IPS DF 6.9 (cell line): ENCODE measurements at places on chromosomes 16 and 17.

- peaks cover 77% of the 10 kb centered on the region for H3K27me3 ChIP-seq
- H3K36me3 ChIP-seq: no peaks in the 10 kb centered on the region; the same call in 1 of the 2 replicates
- H3K4me1 ChIP-seq: peaks cover 7% of the 10 kb centered on the region
- H3K27ac ChIP-seq: no peak overlapping the region
- peak overlapping the region; percentile 45; the same call in 1 of the 2 replicates for H3K4me3 ChIP-seq
- no peak for DNase-seq
These were observed 633 bp upstream of the NOL3 start for GRCh38 chr16:67169642-67170167.

DNA sequence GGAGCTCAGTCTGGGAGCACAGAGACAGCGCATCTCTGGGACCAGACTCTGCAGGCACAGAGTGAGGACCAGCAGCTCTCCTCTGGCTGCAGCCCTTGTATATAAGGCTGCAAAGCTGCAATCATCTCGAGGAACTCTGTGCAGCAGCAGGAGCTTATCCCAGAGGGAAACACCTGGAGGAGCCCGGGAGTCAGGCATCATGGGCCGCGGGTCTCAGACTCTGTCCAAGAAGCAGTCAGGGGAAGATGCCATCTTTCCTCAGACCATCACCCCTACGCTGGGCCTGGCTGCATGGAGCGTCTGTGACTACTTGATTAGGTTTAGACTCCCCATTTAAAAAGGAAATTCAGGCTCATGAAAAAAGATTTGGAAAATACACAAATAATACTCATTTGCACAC is 122.0 kb downstream of the IRF8 start:
- H3K27me3 ChIP-seq: no peaks in the 10 kb centered on the region
- no peaks in the 10 kb centered on the region for H3K4me1 ChIP-seq
- no peak for DNase-seq
- H3K4me3 ChIP-seq: no peak overlapping the region

GRCh38 chr16:78116946-78117345 is 17.5 kb downstream of the WWOX start:
- DNase-seq: no peak
- no peaks in the 10 kb centered on the region for H3K36me3 ChIP-seq

- H3K27me3 ChIP-seq: no peaks in the 10 kb centered on the region
- H3K36me3 ChIP-seq: no peaks in the 10 kb centered on the region
- DNase-seq: no peak
- H3K4me1 ChIP-seq: no peaks in the 10 kb centered on the region
- no peak overlapping the region for H3K4me3 ChIP-seq
These were observed 12.0 kb upstream of the SRSF1 start for GRCh38 chr17:58019039-58019438.

DNA sequence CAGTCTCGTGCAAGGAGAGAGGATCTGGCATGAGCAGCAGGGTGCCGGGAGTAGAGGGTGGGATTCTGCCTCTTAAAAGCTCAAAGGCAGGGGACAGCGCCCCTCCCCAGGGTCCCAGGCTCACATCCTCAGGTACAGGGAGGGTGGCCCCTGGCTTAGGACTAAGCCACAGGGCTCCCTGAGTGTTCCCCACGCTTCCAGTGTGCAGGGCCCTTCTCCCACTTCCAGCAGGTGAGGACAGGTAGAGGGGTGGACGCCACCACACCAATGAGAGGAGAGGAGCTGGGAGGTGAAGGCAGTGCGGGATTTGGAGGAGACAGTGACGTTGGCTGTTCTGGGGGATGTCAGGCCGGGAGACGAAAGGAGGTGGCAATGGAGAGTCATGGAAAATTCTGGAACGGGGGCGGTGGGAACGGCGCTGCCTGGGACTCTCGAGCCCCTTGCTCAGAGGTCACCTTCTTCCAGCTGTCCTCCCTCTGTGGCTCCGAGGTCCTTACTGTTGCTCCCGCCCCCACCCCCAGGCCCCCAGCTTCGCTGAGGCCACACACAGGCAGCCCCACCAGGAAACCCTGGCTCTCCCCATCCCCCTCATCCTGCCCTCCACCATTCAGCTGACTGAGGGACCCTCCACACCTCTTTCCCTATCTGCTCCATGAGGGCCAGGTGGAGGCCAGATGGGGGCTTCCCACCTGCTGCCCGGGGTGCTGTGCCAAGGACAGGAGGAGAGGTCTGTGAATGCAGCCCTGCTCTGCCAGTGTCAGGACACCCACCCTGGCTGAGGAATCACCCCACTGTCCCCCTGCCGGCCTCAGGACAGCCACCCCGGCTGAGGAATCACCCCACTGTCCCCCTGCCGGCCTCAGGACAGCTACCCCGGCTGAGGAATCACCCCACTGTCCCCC is 57.7 kb upstream of the ACSF3 start:
- H3K4me1 ChIP-seq: peaks cover 3% of the 10 kb centered on the region; the same call in 1 of the 2 replicates
- no peak overlapping the region for H3K4me3 ChIP-seq
- H3K36me3 ChIP-seq: no peaks in the 10 kb centered on the region
- no peak overlapping the region for H3K27ac ChIP-seq

GRCh38 chr17:35127751-35128514 is 6.5 kb downstream of the FNDC8 start:
- H3K4me3 ChIP-seq: no peak overlapping the region
- H3K36me3 ChIP-seq: peaks cover 18% of the 10 kb centered on the region
- no peaks in the 10 kb centered on the region for H3K4me1 ChIP-seq
- no peaks in the 10 kb centered on the region for H3K27me3 ChIP-seq
- H3K27ac ChIP-seq: no peak overlapping the region

- no peak overlapping the region for H3K4me3 ChIP-seq
- H3K27ac ChIP-seq: no peak overlapping the region
- H3K36me3 ChIP-seq: peaks cover 8% of the 10 kb centered on the region
- no peak for DNase-seq
- H3K4me1 ChIP-seq: no peaks in the 10 kb centered on the region
- no peaks in the 10 kb centered on the region for H3K27me3 ChIP-seq
These were observed 57.8 kb downstream of the PDPK1 start for GRCh38 chr16:2595393-2596205.

DNA sequence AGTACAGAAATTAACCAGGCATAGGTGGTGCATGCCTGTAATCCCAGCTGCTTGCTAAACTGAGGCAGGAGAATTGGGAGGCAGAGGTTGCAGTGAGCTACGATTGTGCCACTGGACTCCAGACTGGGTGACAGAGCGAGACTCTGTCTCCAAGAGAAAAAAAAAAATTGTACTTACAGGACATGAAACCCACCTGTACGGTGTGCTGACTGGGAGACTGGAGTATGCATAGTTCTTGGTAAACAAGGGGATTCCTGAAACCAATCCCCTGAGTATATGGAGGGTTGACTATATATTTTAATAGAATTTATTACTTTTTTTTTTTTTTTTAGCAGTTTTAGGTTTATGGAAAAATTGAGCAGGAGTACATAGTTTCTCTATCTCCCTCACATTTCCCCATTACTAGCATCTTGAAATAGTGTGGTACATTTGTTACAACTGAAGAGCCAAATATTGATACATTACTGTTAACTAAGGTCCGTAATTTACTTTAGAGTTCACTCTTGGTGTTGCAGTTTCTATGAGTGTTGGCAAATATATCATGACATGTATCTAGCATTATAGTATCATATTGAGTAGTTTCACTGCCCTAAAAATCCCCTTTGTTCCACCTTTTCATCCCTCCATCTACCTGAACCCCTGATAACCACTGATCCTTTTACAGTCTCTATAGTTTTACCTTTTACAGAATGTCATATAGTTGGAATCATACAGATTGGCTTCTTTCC is 19.3 kb downstream of the TENT4B start:
- H3K4me3 ChIP-seq: no peak overlapping the region
- no peaks in the 10 kb centered on the region for H3K27me3 ChIP-seq
- H3K4me1 ChIP-seq: no peaks in the 10 kb centered on the region; the same call in 1 of the 2 replicates
- no peak overlapping the region for H3K27ac ChIP-seq

- no peak overlapping the region for H3K4me3 ChIP-seq
- no peak for DNase-seq
- H3K27ac ChIP-seq: no peak overlapping the region
- H3K27me3 ChIP-seq: no peaks in the 10 kb centered on the region
These were observed 5.3 kb downstream of the TNS4 start for GRCh38 chr17:40496170-40496569.

DNA sequence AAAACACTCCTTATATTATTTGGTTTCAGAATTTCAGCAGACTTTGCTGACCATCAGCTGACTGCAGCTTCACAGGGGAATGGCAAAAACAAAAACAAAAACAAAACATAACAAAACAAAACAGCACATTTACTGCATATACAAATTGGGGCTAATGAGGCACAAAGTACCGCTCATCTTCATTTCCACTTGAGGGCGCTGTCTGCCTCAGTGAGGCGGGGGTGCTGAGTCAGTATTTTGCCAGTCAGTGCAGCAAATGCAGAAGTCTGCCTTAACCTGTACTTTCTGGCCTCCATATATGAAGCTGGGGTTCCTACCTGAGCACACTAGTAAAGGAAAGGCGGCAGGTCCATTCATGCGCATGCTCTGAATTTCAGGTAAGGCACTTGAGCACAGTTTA is 13.5 kb upstream of the DYNLRB2 start:
- H3K36me3 ChIP-seq: no peaks in the 10 kb centered on the region
- peak; percentile 45 for DNase-seq
- H3K27me3 ChIP-seq: no peaks in the 10 kb centered on the region
- no peak overlapping the region for H3K4me3 ChIP-seq

- peaks cover 4% of the 10 kb centered on the region for H3K4me1 ChIP-seq
- H3K36me3 ChIP-seq: peaks cover 10% of the 10 kb centered on the region
These were observed 14.3 kb upstream of the NAGLU start for GRCh38 chr17:42521666-42522262.

- H3K27me3 ChIP-seq: no peaks in the 10 kb centered on the region
- no peak overlapping the region for H3K27ac ChIP-seq
- DNase-seq: no peak
- no peaks in the 10 kb centered on the region for H3K36me3 ChIP-seq
These were observed 144.1 kb downstream of the CHD9 start for GRCh38 chr16:53198933-53199332.

DNA sequence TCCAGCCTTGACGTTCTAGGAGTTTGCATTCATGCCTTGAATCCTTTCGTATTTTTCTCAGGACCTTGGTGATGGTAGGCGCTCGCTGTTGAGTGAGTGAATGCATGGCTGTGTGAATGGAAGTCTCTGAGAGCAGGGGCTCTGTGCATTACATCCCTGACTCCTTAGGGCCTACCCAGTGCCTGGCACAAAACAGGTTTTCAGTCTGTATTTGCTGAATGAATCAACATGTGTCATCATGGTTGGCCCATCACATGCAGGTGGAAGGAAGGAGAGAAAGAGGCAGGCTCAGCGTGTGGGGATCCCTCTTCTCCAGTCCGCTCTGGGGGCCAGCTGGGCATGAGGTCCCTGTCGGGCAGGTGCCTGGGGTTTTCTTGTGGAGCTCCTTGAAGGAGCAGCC is 8.7 kb downstream of the RAP1GAP2 start:
- H3K27ac ChIP-seq: no peak overlapping the region
- H3K4me3 ChIP-seq: no peak overlapping the region
- no peaks in the 10 kb centered on the region for H3K27me3 ChIP-seq
- no peaks in the 10 kb centered on the region for H3K36me3 ChIP-seq
- no peak for DNase-seq

- no peak overlapping the region for H3K27ac ChIP-seq
- H3K36me3 ChIP-seq: no peaks in the 10 kb centered on the region
- no peaks in the 10 kb centered on the region for H3K4me1 ChIP-seq
- H3K4me3 ChIP-seq: no peak overlapping the region
- no peaks in the 10 kb centered on the region for H3K27me3 ChIP-seq
These were observed 191.7 kb upstream of the RBFOX1 start for GRCh38 chr16:7140899-7141298.

DNA sequence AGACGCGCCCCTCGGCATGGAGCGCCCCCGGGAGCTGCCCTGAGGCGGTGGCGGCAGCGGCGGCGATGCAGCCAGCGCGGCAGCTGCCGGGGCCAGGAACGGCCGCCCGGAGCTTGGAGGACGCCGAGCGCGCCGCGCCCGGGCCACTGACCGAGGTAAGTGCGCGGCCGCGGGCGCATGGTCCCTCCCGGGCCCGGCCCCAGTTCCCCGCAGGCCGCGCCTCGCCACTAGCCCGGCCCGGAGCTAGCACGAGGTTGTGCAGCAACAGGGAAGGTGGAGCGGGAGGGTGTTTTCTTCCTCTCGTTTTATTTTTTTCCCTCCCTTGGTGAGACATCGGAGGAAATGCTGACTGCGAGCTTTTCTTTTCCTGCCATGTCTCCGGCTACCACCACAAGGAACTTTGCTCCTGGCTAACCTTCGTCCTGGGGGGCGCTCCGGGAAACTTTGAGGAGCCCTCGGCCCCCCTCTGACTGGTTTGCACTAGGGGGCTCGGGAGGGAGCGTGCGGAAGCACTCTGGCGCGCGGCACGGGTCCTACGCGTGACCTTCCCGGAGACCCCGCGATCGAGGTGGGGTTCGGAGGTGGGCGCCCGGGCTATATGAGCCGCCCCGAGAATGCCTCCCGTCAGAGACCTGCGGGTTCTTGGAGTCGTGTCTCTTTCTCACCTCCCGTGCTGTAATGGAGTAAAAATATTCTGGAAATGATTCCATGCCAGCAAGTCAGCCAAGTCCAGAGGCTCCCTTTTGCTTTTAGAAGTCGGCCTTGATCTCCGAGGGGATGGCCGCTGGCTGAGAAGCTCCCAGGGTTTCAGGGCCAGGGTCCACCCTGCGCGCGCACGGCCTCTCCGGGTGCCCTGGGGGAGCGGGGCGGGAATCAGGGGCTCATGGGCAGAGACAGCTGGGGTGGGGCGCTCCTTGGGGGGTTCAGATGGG is 868 bp downstream of the KCNJ12 start:
- no peaks in the 10 kb centered on the region for H3K36me3 ChIP-seq
- H3K4me1 ChIP-seq: peaks cover 4% of the 10 kb centered on the region
- peak overlapping the region; percentile 29; the same call in 1 of the 2 replicates for H3K4me3 ChIP-seq
- H3K27me3 ChIP-seq: peaks cover 19% of the 10 kb centered on the region; the same call in 1 of the 2 replicates
- H3K27ac ChIP-seq: no peak overlapping the region
- DNase-seq: no peak

- H3K4me3 ChIP-seq: no peak overlapping the region
- H3K36me3 ChIP-seq: no peaks in the 10 kb centered on the region
- H3K27me3 ChIP-seq: no peaks in the 10 kb centered on the region
- H3K4me1 ChIP-seq: no peaks in the 10 kb centered on the region
- no peak overlapping the region for H3K27ac ChIP-seq
These were observed 11.2 kb upstream of the SLC47A2 start for GRCh38 chr17:19727501-19728078.

DNA sequence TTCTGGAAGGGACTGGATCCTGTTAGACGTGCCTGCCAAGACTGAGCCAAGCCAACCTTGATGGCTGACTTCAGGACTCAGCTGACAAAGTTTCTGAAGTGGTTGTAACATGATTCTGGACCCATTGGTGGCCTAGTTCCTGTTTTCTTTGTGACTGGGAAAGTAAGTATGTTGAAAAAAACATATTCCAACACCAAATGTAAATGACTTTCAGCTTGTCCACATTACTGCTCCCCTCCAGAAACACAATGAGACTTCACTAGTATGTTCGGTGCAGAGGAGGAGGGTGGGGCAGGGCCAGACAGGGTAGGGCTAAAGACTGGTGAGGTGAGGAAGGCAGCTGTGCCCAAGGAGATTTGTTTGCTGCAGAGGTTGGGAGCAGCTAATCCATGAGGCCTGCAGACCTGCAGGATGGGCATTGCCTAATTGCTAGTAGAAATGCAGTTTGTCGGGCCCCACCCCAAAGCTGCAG is 26.4 kb downstream of the NMT1 start:
- H3K4me3 ChIP-seq: no peak overlapping the region
- no peak for DNase-seq
- H3K36me3 ChIP-seq: peaks cover 28% of the 10 kb centered on the region

- H3K4me1 ChIP-seq: no peaks in the 10 kb centered on the region; the same call in 1 of the 2 replicates
- no peaks in the 10 kb centered on the region; the same call in 1 of the 2 replicates for H3K36me3 ChIP-seq
- H3K4me3 ChIP-seq: no peak overlapping the region
- DNase-seq: no peak
- no peaks in the 10 kb centered on the region for H3K27me3 ChIP-seq
These were observed 48.3 kb upstream of the LGALS9 start for GRCh38 chr17:27582696-27583095.
